CMK (cell line): ENCODE measurements at places on chromosomes 4 and X.

GRCh38 chrX:11792461-11793421 is 34.7 kb downstream of the MSL3 start:
- no peak for DNase-seq

- no peak for DNase-seq
Measured at GRCh38 chr4:138984647-138985046, 30.9 kb upstream of the NOCT start.

GRCh38 chrX:117788339-117788738 is 328.3 kb downstream of the KLHL13 start:
- DNase-seq: no peak

GRCh38 chr4:93827272-93827947 is 1.1 kb upstream of the ATOH1 start:
- DNase-seq: no peak

GRCh38 chr4:113410686-113411085 is 350.9 kb downstream of the CAMK2D start:
- DNase-seq: no peak

GRCh38 chrX:136665258-136665900 is 17.4 kb downstream of the CD40LG start:
- DNase-seq: no peak

DNA sequence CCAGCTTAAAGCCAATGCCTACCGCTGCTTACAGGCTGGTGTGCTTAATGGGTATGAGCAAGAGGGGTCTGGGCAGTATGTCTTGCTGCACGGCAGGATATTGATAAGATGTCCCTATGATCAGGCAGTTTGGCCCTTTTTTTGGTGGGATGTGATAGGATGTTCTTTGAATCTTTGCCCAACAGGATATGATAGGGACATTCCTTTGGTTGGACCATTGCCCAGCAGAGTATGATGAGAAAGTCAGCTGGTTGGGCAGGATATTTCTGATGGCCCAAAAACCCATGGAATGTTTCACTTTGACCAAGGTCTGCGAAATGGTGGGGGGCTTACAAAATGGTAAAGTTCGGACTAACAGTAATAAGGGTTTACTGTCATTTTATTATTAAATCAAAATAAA is 1060.6 kb downstream of the STIM2 start:
- DNase-seq: no peak

GRCh38 chrX:1424147-1424851 is 28.4 kb downstream of the ASMTL start:
- DNase-seq: no peak

DNA sequence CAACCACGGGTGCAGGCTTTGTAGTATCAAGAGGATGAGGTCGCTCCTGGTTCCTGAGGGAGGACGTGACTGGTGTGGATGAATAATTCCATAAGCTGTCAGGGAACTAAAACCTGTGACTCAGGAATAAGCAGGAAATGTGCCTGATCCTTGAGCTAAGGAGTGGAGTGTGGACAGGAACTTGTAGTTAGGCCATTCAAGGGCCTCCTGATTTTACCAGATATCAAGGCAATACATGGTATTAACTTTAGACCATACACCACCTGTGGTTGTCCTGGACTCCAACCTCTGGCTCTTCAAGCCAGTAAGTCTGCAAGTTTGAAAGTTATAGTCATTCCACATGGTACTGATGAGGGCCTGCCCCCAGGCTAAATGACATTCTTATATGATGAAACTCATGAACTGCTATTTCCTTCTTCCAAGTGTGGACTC is 12.1 kb upstream of the ING2 start:
- DNase-seq: no peak

GRCh38 chr4:126838941-126839679 is 793.6 kb upstream of the INTU start:
- DNase-seq: no peak

GRCh38 chr4:79682161-79682560 is 274.1 kb upstream of the GK2 start:
- DNase-seq: no peak

DNA sequence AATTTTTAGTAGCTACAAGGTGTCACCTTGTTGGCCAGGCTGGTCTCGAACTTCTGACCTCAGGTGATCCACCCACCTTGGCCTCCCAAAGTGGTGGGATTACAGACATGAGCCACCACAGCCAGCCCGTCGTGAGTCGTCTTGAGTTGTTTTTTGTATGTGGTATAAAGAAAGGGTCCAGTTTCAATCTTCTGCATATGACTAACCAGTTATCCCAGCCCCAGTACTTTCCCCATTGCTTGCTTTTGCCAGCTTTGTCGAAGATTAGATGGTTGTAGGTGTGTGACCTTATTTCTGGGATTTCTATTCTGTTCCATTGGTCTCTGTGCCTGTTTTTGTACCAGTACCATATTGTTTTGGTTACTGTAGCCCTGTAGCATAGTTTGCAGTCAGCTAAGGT is 105.9 kb downstream of the OR13H1 start:
- no peak for DNase-seq

DNA sequence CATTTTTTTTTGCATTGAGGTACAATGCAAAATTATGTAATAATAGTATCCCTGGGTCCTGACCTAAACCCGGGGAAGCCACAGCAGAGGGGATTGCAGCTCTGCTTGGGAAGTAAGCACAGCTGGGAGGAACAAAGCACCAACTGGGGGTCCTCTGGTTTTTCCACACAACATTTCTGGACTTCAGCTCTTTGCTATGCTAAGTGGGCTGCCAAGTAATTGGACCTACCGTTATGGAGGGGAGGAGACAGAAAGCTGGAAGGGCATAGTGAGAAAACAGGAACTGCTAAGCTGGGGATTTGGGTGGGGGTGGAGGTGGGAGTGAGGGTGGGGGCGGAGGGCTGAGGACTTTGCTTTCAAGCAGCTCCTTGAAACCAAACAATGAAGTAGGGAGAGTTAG is 183.3 kb downstream of the ZIC3 start:
- DNase-seq: no peak

DNA sequence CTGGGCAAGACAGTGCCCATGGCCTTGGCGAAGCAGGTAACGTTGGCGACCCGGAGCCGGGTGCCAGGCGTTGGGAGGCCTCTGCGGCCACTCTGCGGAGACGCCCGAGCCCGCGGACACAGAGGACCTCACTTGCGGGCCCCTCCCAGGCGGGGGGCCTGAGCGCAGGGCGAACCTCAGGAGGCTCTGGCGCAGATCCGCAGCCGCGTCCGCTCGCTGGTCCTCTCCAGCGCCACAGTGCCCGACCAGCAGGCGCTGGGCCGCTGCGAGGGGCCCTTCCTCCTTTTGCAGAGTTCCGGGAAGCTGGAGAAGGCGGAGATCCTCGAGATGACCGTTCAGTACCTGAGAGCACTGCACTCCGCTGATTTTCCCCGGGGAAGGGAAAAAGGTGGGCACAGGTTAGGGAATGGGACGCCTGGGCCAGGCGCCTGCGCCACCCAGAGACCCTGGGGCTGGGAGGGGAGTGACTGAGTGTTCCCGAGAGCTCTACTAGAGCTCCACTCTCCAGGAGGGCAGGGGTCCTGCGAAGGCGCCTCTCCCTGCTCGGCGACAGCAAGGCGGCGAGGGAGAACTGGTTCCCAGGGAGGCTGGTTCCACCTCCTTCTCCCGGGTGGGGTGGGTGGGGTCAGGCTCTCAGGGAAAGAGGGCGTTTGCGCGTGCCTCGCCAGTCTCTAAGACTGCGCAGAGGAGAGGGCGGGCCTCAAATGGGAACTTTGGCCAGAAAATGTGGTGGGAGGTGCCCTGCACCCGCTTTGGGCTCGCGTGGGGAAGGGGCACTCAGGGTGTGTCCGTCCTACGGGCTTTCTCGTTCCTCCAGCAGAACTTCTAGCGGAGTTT is 1.4 kb downstream of the HELT start:
- no peak for DNase-seq

- no peak for DNase-seq
Measured at GRCh38 chr4:118953276-118953675, 64.6 kb downstream of the SYNPO2 start.

DNA sequence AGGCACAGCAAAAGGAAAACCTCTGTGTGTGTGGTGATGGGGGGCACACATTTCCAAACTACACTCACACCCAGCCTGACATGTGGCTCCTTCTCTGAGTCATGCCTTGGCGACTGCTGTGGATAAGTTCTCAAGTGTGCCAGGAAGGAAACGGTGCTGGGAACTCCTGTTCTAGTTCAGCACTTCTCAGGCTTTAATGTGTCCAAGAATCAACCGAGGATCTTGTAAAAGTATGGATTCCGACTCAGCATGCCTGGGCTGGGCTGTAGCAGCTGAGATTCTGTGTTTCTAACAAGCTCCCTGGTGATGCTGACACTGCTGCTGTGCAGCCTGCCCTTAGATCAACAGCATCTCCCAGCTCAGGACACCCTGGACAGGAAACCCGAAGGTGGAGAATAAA is 20.2 kb downstream of the CLNK start:
- DNase-seq: no peak

DNA sequence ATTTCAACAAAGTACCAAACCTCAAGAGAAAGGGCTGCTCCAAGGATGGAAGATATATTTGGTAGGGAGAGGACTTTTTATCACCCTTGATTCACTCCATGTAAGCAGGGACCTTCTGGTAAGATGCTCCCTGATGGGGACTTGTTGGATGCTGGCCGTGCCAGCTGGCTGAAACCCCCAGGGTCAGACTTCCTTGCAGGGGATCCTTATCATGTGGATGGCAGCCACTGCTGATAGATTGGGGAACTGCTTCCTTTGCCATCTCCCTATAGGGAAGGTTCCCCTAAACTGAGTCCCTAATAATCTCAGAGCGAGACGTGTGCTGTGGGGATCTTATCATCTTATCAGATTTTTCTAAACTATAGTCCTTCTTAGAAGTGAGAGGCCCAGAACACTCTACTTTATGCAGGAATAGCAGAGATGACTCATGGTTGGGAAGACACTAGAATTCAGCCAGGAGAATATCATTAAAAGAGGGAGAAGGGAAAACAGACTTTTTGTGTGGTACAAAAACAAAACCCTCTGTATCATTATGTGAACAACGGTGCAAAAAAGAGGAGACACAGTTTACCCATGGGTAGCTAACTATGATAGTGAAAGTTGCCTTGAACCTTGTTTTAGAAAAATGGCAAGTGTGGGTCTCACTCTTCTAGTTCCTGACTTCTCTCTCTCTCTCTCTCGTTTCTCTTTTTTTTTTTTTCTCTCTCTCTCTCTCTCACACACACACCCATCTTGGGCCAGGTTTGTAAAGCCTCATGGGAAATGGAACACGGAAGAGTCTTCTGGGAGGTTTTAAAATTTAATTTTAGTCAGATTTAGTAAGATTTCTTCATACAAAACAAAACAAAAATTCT is 16.1 kb downstream of the RHOH start:
- no peak for DNase-seq

DNA sequence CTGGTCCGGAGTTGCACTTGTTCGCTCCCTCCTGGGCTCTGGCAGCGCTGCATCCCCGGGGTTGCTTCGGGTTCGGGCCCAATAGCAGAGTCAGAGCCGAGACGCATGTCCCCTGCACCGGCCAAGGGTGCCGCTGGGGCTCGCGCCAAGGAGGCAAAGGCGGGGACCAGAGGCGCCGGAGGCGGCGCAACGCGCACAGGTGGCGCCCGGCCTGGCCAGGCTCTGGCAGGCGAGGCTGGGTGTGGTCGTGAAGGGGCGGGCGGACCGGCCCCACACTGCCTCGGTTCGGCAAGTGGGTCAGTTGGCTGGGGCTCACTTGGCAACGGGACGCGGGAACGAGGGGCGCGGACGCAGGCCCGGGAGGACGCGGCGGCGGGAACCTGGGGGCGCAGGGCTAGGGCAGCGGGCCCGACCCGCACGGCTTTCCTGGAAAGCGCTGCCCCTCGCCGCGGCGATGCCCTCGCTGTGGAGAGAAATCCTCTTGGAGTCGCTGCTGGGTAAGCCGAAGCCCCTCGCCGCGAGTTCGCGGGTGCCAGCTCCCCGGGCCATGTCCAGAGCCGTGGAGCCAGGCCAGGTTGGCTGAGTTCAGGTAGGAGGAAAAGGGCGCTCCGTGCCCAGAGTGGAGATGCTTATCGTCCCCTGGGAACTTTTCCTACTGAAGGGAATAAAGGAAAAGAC is at the start of gene CWH43:
Gene CWH43 (plus strand): TSS at position 300 of the 678 bp plus-strand sequence. CDS start 155 bp downstream, at position 455.
- DNase-seq: no peak

DNA sequence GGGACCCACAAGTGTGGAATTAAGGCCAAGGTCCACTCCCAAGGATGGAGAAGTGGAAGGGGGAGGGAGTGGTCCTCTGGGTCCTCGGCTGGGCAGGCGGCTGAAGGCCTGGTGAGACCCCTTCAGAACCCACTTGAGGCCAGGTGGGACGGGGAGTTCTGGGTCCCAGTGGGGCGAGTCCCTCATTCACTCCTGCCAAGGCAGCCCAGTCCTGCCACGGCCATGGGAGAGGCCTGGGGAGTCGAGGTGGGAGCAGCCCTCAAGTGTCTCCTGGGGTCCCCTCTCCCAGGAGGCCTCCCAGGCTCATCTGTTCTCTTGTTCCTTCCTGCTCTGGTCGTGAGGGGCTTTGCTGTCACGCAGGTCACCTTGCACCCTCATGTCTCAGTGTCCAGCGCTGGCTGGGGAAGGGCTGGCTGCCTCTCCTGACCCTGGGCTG is 6.1 kb upstream of the SH3BP2 start:
- DNase-seq: no peak

DNA sequence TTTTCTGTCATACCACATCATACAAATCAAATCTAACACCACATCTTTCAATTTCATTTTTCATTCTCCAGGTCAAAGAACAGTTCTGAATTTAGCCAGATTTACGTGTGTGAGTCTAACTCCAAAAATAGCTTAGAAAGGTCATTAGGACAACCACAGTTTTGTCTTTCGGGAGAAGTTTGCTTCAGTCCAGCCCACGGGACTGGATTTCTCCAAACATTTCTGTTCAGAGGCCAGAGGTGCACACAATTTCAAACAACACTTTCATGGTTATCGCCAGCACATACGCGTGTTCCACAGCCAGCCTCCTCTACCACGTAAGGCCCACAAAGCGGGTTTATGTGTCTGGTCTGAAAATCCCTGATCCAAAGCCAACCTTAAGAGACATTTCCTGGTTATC is 65.9 kb downstream of the VEGFC start:
- DNase-seq: no peak

GRCh38 chr4:156538651-156539257 is 432.8 kb downstream of the PDGFC start:
- no peak for DNase-seq

GRCh38 chrX:39605866-39606265 is 491.9 kb downstream of the BCOR start:
- no peak for DNase-seq

- DNase-seq: no peak
Measured at GRCh38 chrX:119686087-119686691, 6.8 kb downstream of the SEPTIN6 start.

- DNase-seq: no peak
Measured at GRCh38 chrX:39816871-39817731, 280.7 kb downstream of the BCOR start.

GRCh38 chr4:185710487-185710995 is 101.5 kb downstream of the SORBS2 start:
- no peak for DNase-seq

- no peak for DNase-seq
Measured at GRCh38 chrX:65300104-65300809, 234.3 kb downstream of the LAS1L start.

DNA sequence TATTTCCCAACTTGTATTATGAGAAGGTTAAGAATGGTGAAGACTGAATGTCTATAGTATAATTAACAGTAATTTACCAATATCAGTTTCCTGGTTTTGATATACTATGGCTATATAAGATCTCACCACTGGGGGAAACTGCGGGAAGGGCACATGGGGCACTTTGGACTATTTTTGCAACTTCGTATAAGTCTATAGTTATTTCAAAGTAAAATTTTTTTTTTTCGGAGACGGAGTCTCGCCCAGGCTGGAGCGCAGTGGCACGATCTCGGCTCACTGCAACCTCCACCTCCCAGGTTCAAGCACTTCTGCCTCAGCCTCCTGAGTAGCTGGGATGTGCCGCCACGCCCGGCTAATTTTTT is 46.1 kb downstream of the CXorf58 start:
- DNase-seq: no peak
